Lower leg skin (tissue), 4 donors: ENCODE measurements at places on chromosomes 2 and 18. TPM values are rescaled to one million over a fixed set of nuclear protein-coding genes. Genes with fewer than 3 reads are reported as not detected.

Gene LCT
- not detected for total RNA-seq

Gene WNT10A
- total RNA-seq, result 10.0 TPM

Gene AGXT
- not detected for total RNA-seq

Gene SIX3
- total RNA-seq, result not detected

Gene CD226
- not detected for total RNA-seq

Gene PARD6G
- 107 TPM for total RNA-seq

Gene ESPNL
- total RNA-seq, result not detected

Gene ALPP
- not detected for total RNA-seq

Gene VRK2
- 10.7 TPM for total RNA-seq

Gene KCNK3
- total RNA-seq, result 0.42 TPM

Gene PRKCE
- 5.7 TPM for total RNA-seq

Gene FHL2
- total RNA-seq, result 48.7 TPM
